Activated naive CD4-positive, alpha-beta T cell treated with anti-CD3 and anti-CD28 coated beads, Interleukin-2, amount 10 ng/mL, durations not matched to agents 7 days and 5 days (primary cell): ENCODE measurements at places on chromosomes 7 and 10.
A peak's percentile ranks its signal among the peaks of the same experiment; 100 is the strongest.

- no peak for DNase-seq
Measured at GRCh38 chr7:113087071-113087998, 708 bp upstream of the GPR85 start.

GRCh38 chr7:82442492-82443035, 1.0 kb downstream of the CACNA2D1 start:
- no peak for DNase-seq

- DNase-seq = no peak
Measured at GRCh38 chr7:95290166-95290830, 34.0 kb downstream of the PON1 start.

DNA sequence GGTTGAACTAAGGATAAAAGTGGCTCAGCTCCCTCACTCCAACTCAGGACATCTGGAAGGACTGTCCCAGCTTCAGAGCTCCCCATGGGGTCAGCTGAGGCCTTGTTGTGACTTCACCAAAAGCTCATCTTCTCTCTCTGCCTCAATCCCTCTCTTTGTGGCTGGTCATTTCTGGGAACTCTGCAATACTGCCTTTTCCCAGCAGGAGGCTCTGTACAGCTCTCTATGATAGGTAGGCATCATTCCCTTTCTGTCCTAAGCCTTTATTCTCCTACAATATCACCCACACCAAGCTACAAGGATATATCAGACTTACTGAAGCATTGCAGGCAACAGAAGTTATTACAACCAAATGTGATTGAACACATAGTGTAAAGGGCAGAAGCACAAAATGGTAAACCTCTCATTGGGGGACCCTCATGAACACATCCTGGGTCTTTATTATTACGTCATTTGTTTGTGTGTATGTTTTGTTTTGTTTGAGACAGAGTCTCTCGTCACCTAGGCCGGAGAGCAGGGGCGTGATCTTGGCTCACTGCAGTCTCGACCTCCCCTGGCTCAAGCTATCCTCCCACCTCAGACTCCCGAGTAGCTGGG, 36.7 kb upstream of the PRPS1L1 start:
- peak; percentile 33 for DNase-seq

- no peak for DNase-seq
Measured at GRCh38 chr7:40306596-40306995, 171.8 kb downstream of the SUGCT start.

DNA sequence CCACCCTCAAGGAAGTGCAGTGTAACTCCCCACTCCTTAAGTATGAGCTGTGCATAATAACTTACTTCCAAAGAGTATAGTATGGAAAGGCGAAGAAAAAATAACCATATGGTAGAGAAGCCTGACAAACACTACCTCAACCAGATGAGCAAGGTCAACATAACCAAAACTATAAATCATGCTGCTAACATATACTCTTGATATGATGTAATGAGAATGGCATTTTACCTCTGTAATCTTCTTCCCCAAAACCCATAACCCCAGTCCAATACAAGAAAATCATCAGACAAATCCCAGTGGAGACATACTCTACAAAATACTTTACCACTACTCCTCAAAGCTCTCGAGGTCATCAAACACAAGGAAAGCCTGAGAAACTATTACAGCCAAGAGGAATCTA, 15.8 kb downstream of the OSBPL3 start:
- DNase-seq = no peak

- no peak for DNase-seq
Measured at GRCh38 chr7:54299426-54299825, 242.7 kb upstream of the VSTM2A start.

DNA sequence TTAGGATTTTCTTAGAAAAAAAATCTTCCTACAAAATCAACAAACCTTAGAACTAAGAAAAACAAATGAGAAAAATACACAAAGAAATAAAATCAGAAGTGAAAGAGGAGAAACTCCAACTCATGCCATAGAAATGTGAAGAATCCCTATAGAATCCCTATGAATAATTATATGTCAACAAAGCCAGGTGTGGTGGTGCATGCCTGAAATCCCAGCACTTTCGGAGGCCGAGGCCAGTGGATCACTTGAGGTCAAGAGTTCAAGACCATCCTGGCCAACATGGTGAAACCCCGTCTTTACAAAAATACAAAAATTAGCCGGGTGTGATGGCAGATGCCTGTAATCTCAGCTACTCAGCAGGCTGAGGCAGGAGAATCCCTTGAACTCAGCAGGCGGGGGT, 27.1 kb downstream of the ACSM6 start:
- DNase-seq = no peak

DNA sequence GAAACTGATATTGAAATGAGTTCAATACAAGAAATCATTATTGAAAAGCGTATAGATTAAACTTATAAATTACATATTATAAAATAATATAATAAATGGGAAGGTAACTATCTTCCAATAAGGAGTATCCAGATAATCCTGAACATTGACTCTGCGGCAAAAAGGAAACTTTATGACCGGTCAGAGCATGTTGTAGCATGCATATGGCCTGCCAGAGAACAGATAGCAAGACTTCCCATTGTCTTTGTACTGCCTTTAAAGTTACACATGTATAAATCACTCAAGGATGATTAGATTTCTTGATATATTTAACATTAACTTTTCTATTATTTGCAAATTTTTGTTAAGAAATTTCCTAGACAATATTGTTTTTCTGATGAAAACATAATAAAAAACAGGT, 56.2 kb upstream of the ETV1 start:
- no peak for DNase-seq
